ENCODE measurements at places on chromosomes 1 and 21.
A peak's percentile ranks its signal among the peaks of the same experiment; 100 is the strongest.

DNA sequence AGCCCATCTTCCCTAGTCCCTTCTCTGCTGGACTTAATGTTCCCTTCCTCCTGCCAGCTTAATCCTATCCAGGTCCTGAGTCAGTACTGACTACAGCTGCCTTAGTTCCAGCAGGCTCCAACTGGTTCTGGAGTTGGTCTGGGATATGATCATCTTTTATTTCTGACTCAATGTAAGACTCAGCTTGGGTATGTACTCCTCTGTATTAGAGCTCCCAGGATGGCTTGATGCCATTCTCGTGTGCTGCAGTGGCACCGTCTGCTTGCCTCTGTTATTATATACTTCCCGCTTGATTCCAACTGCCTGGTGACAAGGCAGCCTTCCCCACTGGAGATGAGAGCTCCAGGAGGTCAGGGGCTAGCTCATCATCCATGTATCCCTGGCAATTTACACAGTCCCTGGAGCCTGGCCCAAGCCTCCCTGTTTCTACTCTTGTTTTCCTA lies 164.4 kb upstream of the DPT start:
- DNase-seq = peak; percentile 67

- no peak for DNase-seq
Measured at GRCh38 chr21:36510911-36511310, 31.0 kb upstream of the CLDN14 start.

GRCh38 chr1:221154932-221155331 lies 275.7 kb downstream of the HLX start:
- DNase-seq = no peak

DNA sequence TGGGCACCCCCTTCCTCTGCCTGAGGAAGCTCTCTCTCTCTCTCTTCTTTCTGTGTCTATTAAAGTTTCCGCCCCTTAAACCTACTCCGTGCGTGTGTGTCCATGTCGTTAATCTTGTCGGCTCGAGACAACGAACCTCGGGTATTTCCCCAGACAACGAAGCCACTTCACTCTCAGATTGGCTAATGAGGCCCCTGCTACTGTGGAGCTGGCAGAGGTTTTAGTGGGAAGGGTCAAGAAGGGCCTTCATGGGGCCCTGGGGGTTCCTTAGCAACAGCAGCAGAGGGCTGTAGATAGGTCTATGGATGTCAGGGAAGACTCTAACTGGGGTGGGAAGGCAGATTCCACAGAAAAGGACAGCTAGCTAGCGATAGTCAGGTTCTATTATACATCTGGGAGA lies 239.8 kb upstream of the RAB4A start:
- DNase-seq = no peak

GRCh38 chr1:228174482-228175315 lies 9.1 kb downstream of the IBA57 start:
- DNase-seq = no peak

DNA sequence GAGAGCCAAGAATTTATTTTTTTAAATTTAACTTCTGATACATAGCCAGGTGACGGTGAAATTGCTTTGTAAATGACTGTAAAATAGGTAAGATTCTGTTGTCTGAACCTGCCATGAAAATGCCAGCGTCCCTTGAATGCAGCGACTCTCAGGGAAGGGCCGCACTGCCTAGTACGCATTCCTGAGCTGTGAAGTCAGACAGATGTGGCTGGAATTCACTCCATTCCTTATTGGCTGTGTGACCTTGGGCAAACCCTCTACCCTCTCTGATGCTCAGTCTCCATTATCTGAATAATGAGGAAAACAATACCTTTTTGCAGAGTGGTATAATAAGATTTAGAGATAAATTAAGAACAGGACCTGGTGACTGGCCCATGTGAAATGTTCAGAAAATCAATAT lies 167.1 kb upstream of the DAB1 start:
- no peak for DNase-seq

DNA sequence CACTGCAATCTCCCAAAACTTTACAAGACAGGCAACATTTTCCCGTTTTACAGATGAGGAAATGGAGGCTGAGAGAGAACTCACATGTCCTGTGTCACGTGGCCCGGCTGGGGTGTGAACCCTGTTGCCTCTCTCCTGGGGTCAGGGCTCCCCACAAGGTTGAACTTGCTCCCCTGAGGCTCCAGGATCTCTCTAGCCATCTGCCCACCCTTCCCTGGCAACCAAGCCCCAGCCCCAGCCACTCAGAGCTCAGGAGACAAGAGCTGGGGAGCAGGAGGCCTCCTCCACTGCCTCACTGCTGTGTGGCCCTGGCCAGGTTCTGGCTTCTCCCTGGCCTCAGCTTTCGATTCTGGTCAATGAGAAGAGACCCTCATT lies 11.8 kb downstream of the LAPTM5 start:
- DNase-seq = no peak

All from myocyte (in vitro differentiated cells).